ENCODE measurements at places on chromosomes 5 and 9.

- no peak for DNase-seq
These were observed 48.3 kb upstream of the EGFL7 start for GRCh38 chr9:136614372-136614922.

GRCh38 chr5:129249886-129250285 lies 155.3 kb downstream of the ISOC1 start:
- no peak for DNase-seq

DNA sequence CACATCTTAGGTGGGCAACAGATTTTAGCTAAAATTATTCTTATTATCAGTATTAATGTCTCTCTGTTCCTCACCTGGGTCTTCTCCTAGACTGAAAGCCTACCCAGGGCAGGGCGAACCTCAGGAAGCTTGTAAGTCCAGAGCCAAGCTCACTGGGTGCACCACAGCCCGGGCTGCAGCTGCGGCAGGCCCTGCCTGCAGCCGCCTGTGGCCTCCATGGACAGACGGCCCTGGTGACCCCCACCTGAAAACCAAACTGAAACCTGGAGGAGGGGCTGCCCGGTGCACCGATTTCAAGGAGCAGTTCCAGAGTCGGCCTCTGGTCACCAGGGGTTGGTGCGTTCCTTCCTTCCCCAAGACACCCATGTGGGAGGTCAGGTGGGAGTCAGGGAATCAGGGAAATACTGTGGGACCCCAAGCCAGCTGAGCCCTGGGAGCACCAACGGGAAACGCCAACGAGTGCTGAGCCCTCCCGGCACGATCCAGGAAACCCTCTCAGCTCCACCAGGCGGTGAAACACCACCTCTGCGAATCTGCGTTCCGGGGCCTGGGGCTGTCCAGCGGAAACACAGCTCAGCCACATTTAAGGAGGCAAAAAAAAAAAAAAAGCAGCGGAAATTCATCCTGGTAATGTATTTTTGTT lies 68.6 kb upstream of the PPP1R26 start:
- no peak for DNase-seq

GRCh38 chr5:111781200-111781599 lies 24.2 kb upstream of the NREP start:
- DNase-seq = no peak

GRCh38 chr9:76586390-76587314 lies 127.7 kb downstream of the GCNT1 start:
- no peak for DNase-seq

DNA sequence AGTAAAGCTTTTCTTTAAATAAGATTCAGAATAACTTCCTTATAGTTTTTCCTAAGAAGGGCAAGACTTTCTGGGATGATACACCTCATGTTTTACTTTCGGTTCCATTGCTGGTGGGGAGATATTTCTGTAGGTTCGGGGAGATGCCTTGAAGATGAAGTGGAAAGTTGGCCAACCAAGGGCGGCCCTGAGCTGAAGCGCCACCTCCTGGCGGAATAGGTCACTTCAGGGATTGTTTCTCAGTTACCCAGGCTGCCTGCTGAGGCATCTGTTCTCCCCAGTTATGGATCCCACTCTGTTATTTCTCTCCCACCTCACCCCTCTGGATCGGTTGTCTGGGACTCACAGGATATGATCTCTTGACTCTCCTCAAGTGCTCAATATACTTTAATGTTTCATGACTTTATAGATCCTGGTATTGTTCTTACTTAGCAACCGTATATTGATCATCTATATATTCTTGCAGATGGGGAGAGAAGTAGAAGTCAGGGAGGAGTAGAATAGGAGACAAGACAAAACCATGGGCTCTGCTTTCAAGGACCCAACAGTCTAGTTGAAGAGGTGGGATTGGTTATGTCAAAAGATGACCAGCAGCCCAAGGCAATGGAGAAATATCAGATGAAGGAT lies 23.4 kb downstream of the MEGF10 start:
- DNase-seq = peak; percentile 19

- no peak for DNase-seq
These were observed 869.0 kb downstream of the TLE4 start for GRCh38 chr9:80440724-80441123.

GRCh38 chr5:54719384-54720283 lies 202.1 kb downstream of the SNX18 start:
- no peak for DNase-seq

- DNase-seq = no peak
These were observed 78.4 kb downstream of the TMEM252 start for GRCh38 chr9:68462105-68462775.

- DNase-seq = no peak
These were observed 154.2 kb upstream of the HMHB1 start for GRCh38 chr5:143657647-143658285.

- no peak for DNase-seq
These were observed 251.5 kb upstream of the TNC start for GRCh38 chr9:115369322-115369957.

DNA sequence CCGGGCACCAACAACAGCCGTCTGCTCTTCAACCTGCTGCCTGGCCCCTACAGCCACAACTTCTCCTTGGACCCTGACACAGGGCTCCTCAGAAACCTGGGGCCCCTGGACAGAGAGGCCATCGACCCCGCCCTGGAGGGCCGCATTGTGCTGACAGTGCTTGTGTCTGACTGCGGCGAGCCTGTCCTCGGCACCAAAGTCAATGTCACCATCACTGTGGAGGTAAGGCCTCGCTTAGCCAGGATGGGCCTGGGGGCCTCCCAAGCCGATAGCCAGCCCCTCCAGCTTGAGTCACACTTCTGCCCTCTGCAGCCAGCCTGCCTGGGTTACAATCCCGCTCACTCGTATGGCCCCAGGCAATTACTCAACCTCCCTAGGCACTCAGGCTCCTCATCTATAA lies 28.6 kb downstream of the GPRIN1 start:
- DNase-seq = no peak

- DNase-seq = no peak
These were observed 142.0 kb downstream of the ZCCHC7 start for GRCh38 chr9:37262410-37262809.

DNA sequence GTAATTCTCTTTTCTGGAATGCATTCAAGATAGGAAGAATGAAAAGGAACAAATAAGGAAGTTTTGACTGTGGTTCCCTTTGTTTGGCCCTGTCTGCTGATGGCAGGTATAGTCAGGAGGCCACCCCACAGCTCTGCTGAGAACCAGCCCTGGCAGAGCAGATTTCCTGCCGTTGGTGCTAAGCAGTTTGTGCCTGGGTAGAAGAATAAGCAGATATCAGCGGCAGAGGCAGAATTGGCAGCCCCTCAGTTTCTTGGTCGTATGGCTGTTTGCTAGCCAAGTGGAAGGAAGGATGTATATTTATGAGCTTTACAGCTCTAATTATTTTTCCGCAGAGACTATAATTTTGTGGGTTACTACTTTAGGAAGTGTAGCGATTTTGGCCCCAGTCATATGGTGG lies 310.2 kb upstream of the RFX3 start:
- no peak for DNase-seq

GRCh38 chr5:74017786-74018211 lies 391.8 kb downstream of the ARHGEF28 start:
- DNase-seq = no peak

DNA sequence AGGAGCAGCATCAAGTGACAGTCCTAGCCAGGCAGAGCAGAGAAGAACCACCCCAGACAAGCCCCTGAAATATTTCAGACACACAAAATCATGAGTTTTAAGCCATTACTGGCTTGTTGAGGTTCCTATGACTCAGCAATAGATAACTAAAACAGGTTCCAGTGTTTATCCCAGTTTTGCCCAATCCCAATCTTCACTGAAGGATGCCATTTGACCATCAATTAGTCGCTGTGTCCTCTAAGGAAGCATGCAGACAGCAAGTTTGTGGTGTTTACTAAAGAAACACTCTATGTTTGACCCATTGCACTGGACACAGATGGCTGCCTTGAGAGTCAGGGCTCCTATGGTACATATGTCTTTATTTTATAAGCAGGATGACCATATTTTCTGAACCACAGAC lies 186.7 kb downstream of the SYK start:
- DNase-seq = no peak

DNA sequence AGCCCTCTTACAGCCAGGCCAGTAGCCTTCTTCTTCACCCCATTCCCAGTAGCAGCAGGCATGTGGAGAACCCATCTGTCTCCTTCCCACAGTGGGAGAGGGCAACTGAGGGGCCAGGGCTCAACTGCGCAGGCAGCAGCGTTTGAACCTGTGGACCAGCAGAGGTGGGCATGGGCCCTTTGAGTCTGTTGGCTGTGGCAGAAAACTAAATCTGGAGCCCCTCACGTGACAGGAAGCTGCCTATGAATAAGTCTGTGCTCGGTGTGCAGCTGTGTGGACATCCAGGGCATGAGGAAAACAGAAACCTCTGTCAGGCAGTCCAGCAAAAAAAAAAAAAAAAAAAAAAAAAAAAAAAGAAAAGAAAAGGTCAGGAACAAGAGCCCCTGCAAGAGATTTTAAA lies 189.2 kb upstream of the NR3C1 start:
- no peak for DNase-seq

GRCh38 chr5:145478651-145479050 lies 356.5 kb downstream of the PRELID2 start:
- DNase-seq = no peak

DNA sequence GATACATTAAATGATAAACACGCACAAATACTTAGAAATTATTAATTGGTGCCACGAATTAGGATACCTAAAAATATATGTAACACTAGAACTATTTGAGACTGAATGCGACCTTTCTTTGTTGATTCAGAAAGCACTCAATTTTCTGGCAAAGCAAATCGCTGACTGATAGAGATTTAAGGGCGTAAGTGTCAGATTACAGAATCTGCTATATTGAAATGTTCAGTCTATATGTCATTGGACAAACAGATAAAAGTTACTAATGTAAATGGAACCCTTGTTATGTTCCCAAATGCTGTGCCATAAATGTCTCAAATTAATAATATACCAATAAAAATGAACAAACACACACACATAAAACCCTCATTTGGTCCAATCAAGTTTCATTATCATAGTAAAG lies 137.9 kb downstream of the MPDZ start:
- no peak for DNase-seq

- no peak for DNase-seq
These were observed 571 bp downstream of the CNTFR start for GRCh38 chr9:34588671-34589635.

GRCh38 chr5:116747881-116748280 lies 173.3 kb upstream of the SEMA6A start:
- DNase-seq = no peak

DNA sequence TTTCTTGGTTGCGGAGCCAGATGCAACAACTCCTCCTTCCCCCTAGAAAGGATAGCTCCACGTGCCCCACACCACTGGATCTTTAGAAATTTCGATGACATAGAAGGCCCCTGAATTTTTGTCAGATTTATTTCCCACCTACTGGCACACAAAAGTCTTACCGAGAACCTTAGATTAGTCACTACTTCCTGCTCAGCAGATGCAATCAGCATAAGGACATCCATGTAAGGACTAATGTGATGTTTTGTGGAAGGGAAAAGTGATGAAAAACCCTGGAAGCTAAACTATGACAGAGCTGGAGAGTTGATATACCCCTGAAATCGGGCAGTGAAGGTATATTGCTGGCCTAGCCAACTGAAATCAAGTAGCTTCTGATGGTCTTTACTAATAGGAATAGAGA lies 125.5 kb upstream of the NFIL3 start:
- DNase-seq = no peak

DNA sequence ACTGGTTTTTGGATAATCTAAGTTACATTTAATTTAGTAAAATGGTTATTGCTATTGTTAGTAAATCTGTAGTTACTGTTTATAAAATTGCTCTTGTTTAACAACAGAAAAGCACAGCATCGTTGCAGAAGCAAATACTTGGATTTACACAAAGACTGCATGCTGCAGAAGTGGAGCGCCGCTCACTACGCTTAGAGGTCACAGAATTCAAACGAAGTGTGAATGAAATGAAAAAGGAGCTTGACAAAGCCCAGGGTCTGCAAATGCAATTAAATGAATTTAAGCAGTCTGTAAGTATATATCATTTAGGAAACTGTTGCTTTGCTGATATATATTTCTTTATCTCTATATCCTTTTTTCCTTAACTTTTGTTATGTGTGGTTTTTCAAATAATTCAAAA lies 226.0 kb downstream of the CCDC171 start:
- DNase-seq = no peak

DNA sequence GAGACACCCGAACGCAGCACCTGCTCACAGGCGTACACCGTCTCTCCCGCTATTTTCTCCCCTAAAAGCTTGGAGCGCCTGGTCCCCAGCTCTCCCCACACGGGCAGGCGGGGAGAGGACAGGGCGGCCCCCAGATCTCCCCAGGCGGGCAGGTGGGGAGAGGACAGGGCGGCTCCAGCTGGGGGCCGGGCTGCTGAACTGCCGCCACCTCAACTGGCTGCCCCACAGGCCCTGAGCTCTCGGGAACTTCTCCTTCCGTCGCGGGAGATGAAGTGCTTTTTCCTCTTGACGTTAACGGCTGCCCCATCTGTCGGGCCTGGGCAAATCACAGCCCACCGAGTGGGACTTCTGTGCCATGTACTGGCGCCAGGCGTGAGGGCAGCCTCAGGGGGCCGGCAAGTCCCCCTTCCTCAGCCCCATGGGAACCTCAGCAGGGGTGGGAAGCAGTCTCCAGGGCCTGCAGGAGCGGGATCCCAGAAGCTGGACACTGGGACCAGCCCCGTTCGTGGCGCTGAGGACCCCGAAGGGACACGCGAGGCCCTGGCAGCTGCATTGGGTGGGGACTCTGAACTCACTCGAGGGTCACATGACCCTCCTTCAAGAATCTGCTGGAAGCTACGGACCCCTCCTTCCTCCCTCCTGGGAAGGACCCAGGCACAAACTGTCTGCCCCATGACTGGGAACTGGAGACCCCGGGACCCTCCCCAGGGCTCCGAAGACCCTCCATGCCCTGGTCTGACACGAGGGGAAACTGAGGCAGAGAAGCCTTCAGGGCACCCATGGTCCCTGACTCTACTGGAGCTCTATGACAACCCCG lies 5.7 kb upstream of the EGFL7 start:
- no peak for DNase-seq

DNA sequence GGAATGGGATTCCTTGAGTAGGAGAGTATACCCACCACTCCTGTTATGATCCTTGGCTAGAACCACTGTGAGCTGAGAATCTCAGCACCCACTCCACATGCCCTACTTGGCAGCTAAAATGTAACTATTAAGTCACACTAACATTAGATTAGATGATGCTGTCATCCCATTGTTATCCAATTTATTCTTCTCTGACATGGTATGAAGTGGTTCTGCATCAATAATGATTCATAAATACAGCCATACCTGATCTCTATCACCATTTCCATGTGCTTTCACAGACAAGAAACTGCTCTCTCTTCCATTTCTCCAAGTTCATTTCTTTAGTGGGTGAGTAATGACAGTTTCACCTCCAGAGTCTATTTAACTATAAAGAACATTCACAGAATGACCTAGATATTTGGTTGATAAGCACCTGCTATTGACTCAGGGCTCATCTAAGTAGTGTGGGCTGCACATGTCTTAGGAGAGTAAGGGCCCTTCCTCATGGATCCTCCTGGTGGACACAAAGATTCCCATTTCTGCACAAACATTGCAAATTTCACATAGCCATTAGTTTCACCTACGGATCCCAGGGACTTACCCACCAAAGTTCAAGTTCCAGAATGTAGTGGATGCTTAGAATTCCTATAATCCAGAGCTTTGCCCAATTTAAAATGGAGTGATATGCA lies 187.9 kb downstream of the EBF1 start:
- no peak for DNase-seq

Measured in stimulated activated CD4-positive, alpha-beta T cell treated with anti-CD3 and anti-CD28 coated beads, Interleukin-1b, Interleukin-23, amount 100 ng/mL, for 1 hour (primary cell).